Tibial nerve (tissue), 4 donors: ENCODE measurements at places on chromosomes 13 and 19.

DNA sequence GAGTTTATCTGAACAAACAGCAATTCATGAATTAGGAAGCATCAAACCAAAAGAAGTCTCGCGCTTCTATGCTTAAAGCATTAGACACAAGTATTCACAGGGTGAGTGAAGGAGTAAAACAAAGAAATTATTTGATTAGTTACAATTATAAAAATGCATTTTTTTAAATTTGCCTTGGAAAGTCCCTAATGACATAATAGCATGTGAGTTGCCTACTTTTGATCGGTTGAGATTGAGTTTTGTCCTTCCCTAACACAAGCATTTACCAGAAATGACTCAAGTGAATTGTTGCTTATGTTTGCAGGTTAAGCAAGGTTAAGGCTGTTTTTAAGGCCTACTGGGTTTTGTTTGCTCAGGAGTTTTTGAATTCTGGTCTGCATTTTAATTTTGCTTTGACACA, 389 bp upstream of the ZNF649 start:
- DNase-seq, result no peak

GRCh38 chr13:50366488-50367174, 351.4 kb downstream of the KCNRG start:
- DNase-seq, result no peak

DNA sequence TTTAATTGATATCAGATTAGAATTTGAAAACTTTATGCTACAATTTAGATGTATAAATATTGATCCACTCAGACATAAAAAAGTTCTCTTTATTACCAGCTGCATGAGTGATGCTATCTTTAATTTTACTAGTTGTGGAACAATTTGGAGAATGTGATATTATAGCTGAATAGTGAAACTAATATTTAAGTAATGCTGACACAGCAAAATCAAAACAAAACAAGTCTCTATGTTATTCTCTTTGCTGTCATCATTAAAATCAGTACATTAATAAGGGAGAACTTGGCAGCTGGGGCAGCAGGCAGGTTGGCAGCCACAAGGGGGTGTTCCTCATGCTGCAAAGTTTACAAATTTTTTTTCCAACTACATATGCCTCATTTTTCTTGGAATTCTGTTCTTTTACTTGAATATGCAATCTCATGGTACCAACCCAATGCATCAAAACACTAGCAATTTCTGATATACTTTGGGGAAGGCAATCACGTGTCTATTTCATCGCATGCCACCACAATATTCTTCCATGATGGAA, 585.3 kb downstream of the FGF9 start:
- DNase-seq, result no peak

DNA sequence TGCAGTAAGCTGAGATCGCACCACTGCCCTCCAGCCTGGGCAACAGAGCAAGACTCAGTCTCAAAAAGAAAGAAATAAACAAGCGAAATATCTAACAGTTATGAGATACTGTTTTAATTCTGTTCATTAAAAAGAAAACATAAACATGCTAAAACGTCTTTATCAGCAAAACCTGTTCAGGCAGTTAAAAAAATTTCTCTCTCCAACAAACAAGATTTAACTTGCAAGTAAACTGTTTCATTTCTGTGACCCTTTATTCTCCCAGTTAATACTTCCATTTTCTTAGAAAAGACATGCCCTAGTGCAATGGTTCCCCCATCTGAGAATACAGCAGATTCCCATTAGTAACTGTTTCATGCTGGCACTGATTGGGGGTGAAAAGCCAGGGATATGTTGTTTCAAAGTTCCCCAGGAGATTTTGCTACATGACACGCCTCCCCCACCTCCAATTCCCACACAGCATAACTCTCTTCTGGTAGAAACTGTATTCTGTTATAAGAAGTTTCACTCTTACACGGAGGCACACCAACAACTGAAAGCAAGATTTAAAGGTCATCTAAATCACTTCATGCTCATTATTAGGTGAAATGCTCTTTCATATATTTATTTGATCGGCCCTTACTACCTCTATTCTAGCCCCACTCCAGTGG, 24.4 kb downstream of the ELF1 start:
- DNase-seq, result no peak

DNA sequence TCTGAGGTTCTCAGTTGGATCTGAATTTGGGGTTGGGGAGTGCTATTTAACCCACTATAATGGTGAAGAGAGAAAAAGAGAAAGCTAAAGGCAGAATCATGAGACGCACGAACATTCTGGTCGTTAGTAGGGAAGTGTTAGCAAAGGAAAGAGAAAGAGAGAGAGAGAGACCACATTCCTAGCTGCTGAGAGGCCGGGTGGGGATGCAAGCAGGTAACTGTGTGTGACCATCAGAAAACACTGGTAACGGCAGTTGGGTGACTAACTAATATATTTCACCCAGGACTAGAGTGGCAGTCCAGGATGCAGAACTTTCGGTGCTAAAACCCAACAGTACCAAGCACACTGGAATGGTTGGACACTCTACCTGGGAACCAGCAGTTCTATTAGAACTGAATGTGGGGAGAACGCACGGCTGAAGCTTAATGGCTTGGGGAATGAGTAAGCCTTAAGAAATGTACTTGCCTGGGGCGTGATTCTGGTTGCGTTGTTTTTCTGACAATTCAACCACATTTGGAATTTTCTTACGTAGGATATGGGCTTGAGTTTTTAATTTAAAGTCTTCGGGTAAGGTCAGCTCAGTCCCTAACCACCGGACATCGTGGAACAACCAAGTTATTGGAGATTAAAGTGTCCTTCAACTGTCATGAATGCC, 130.2 kb downstream of the DNAJC15 start:
- no peak for DNase-seq

DNA sequence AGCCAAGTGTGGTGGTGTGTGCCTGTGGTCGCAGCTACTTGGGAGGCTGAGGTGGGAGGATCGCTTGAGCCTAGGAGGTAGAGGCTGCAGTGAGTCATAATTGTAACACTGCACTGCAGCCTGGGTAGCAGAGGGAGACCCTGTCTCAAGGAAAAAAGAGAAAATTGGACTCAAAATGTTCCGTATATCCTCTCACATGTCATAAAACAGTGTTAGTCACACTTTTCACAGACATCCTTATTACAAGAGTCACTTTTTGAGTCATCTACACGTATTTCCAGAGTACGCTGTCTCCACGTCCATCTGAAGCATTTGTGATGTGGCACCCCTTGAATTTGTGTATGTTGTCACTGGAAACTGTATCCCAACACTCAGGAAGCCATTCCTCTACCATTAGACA, 133.0 kb downstream of the SIPA1L3 start:
- no peak for DNase-seq
